Stimulated activated CD8-positive, alpha-beta memory T cell treated with anti-CD3 and anti-CD28 coated beads, Interleukin-15, amount 100 ng/mL, for 1 hour (primary cell): ENCODE measurements at places on chromosomes 6 and 20.

- DNase-seq: no peak
These were observed 48.0 kb downstream of the NFATC2 start for GRCh38 chr20:51494241-51495110.

GRCh38 chr20:36624068-36624943, 18.7 kb downstream of the RAB5IF start:
- no peak for DNase-seq

DNA sequence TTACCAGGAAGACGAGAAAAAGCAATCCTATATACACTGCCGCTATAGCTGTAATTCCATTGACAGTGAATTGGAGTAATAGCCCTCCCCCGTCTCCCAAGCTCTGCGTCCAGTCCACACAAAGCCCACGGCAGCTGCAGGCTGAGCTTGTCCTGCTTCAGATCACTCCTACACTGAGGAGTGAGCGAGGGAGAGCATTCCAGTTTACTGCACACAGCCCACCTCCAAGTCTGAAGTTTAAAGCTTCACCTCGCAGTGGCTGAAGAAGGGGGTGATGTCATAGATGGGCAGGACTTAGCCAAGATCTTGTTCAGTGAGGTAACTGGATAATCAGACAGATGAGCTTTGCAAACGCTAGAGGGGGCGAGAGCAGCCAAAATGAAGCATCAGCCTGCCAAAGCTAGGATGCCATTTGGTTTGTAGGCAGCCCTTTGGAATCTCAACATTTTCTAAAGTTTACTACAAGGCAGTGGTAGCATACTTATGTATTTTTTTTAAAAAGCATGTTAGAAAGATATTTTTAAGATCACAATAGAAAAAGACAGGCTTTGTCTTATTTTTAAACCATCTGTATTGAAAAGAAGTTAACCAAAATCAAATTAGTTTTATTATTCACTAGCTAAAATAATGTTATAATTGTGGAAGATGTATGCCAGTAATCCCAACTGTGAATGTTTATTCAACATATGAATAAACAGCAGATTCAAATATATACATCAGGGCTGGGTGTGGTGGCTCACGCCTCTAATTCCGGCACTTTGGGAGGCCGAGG, at the start of gene FLRT3:
TSS of gene FLRT3 (minus strand) at position 213 of the 772 bp plus-strand sequence. CDS start 10,106 bp downstream, outside the sequence.
- no peak for DNase-seq

- no peak for DNase-seq
These were observed 16.0 kb downstream of the SLC52A3 start for GRCh38 chr20:752291-752690.

DNA sequence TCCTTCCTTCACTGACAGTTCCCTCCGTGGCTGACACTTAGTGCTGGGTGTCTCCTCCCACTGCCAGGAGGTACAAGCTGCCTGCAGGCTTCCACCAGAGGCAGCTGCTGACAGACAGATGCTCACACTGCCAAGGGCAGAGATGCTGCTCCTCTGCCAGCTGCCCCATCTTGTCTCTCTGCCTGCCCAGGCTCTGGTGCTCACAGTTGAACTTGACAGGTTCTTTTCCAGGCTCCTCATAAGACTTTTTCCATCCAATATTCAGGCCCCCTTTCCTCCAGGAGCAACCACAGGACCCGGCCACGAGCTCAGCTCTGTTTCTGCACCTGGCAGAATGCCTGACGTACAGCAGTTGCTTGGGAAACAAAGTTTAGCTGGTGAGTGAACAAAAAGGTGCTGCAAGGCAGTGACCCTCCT, 79.8 kb downstream of the PSMB1 start:
- DNase-seq: no peak

GRCh38 chr6:144607998-144608735, 323.0 kb downstream of the UTRN start:
- no peak for DNase-seq

- no peak for DNase-seq
These were observed 37.1 kb upstream of the NCOA3 start for GRCh38 chr20:47464380-47465101.

GRCh38 chr6:13429406-13429753, 58.0 kb downstream of the GFOD1 start:
- DNase-seq: no peak

DNA sequence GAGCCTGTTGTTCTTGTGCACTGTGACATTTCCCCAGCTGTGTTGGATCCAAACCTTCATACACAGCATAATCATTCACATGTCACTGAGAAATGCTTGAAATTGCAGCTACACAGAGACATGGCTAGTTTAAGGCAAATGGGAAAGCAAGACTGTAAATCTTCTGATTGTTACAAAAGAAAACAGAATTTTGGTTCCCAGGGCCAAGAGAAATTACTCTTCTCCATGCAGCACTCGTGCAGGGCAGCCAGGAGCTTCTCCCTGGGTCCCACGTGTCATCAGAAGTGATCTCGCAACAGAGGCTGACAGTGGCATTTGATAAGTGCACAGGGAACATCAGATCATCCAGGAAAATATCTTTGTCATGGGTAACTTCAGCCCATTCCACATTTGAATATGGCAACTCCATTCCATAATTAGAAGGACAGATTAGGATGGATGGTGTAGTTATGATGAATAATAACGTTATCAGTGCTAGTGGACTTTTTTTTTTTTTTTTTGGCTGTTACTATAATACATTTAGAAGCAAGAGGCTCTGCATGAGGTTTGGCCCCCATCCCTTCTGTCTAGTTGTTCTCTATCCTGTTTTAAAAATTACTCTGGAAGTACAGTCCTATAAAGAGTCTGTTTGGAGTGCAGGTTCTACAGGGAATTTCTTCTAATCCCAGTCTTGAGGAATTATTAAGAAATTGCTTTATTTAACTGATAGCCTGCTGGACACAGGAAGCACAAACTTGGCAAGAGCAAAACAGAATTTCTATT, 571.0 kb upstream of the NOX3 start:
- no peak for DNase-seq

DNA sequence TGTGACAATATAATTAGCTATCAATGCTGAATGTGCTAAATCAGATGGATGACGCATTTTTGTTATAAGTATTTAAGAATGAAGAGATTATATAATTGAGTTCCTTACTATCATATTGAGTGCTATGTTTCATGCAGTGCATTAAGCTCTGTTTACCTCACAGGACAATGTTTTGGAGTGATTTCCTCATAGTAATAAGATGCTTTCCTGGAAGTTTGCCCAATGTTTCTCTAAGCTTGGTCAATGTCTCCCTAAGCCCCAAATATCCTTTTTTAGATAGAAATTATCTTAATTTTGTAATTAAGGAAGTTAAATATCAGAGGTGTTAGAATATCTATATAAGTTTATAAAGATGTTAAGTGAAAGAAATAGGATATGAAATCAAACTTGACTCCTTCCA, 489.6 kb downstream of the MMUT start:
- no peak for DNase-seq

- no peak for DNase-seq
These were observed 21.5 kb downstream of the TPBG start for GRCh38 chr6:82385102-82385501.

GRCh38 chr6:151681433-151682059, 125.9 kb upstream of the ESR1 start:
- no peak for DNase-seq
